ENCODE measurements at places on chromosomes 11 and 22.

DNA sequence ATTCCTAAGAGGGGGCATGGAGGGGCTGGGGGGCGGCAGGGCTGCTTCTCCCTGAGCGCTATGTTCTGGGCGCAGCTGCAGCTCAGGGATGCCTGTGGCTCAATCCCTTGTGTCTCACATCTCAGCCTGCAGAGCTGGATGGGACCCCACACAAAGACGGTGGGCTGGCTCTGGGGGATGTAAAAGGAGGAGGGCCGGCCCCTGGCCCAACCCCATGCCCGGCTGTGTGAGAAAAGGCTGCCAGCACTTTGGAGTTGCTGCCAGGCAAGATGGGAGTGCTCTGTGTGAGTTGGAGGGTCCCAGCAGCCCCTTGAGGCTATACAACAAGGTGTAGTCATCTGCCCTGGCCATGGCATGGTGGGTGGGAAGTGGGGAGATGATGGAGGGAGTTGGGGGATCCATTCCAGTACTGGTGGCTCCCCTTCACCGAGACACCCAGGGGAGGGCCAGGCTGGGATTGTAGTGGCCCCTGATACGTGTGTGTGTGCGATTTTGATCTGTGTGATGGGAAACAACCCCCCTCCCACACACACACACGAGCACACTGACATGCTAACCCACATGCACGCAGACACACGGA, 1.3 kb upstream of the TBX10 start:
- no peak for DNase-seq

DNA sequence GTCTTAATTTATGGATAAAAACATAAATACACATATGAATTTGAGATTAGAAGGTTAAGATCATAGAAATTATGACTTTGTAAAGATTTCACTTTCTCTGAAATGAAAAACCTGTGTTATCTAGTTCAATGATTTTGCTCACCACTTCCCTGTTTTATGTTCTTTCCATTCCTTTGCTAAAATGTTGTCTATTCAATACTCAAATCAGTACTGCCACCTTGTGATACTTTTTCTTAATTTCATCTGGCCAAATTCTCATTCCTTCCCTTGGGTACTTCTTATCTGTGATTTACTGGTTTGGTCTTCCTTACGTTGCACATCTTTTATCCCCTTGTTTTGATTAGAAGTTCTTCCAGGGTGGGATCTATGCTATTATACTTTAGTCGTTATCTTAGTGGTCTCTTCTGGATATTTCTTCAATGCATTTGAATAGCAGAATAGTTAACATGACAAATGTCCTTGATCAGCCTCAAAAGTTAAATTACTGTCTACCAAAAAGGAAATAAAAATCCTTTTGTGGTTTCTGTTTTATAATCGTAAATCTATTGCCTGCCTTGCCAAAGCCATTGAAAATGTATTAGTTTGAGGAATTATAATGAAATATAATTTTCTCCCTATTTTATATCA, 197.0 kb downstream of the PGR start:
- DNase-seq: no peak

- no peak for DNase-seq
Measured at GRCh38 chr11:42552786-42553185, 759.0 kb upstream of the API5 start.

GRCh38 chr11:105111145-105111944, 28.2 kb downstream of the CARD18 start:
- no peak for DNase-seq

- no peak for DNase-seq
Measured at GRCh38 chr22:26134654-26135330, 34.5 kb upstream of the SEZ6L start.

DNA sequence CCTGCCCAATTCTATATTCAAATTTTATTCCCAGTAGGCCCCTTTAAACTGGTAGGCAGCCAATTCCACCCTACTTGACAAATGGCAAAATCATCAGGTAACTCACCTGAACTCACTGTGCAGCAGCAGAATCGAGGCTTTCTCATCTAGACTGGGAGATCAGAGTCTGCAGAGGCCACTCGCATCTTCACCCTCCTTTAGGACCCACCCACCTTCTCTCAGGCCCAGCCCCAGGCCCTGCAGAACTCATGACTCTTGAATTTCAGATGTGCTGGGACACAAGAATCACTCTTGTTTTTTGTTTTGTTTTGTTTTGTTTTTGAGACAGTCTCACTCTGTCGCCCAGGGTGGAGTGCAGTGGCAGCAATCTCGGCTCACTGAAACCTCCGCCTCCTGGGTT, 38.8 kb downstream of the MICAL3 start:
- no peak for DNase-seq

DNA sequence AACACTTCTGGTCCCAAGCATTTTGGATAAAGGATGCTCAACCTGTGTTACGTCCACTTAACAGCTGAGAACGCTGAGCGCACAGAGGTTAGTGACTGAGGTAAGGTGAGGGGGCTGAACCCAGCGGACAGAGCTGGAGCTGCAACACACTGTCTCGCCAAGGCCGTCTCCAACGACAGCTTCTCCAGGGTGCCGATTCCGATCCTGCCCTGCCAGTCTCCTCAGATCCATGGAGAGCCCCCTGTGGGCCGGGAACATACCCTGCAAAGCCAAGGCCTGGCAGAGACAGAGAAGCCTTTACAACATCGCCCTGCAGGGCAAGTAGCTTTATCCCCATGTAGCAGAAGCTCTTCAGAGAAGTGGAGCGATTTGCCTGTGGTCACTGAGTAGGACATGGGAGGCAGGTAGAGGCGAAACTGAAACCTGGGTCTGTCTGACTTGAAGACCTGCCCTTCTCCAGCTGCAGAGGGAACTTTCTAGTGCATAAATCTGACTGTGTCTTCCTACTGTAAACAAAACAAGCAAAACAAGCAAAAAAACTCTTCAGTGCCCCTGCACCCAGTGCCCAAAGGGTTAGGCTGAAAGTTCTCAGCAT, 72.8 kb downstream of the SCUBE1 start:
- no peak for DNase-seq

DNA sequence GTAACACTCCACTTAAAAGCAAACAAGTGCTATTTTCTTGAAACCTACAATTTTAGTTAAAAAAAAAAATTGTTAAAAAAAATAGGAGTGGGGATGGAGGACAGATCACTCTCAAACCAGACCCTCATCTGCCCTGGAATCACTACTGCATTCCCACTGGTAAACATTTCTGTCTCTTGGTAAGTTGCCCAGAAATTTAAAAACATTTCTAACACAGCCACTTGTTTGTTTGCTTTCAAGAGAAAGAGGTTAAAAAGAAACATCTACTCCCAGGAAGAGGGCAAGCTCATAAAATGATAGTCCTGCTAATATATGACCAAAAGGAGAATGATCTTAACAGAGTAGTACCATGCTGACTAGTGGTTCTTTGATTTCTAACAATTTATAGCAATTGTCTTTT, 83.3 kb downstream of the SGSM3 start:
- no peak for DNase-seq

DNA sequence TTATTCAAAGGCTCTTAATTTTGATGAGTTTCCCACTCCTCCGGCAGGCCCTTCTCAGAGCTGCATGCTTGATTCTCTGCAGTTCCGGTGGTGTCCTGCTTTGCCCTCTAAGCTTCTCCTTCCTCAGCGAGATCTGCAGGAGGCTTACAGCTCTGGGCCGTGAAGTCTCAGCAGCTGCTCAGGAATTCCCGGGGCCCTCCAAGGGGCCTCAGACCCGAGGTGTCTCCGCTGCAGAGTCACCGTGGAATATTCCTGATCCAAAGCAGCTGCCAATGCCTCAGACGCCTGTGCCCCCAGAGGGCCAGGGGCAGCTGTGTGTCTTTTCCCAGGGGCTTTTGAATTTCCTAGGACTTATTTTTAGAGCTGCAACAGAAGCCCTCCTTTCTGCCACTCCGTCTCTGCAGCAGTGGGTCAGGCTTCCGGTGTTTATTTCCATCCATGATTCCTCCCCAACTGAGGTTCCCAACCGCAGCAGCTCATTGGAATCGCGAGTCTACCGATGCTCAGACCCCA, 37.2 kb downstream of the RPS6KA4 start:
- no peak for DNase-seq

- no peak for DNase-seq
Measured at GRCh38 chr11:47106798-47107411, 69.8 kb downstream of the ARFGAP2 start.

DNA sequence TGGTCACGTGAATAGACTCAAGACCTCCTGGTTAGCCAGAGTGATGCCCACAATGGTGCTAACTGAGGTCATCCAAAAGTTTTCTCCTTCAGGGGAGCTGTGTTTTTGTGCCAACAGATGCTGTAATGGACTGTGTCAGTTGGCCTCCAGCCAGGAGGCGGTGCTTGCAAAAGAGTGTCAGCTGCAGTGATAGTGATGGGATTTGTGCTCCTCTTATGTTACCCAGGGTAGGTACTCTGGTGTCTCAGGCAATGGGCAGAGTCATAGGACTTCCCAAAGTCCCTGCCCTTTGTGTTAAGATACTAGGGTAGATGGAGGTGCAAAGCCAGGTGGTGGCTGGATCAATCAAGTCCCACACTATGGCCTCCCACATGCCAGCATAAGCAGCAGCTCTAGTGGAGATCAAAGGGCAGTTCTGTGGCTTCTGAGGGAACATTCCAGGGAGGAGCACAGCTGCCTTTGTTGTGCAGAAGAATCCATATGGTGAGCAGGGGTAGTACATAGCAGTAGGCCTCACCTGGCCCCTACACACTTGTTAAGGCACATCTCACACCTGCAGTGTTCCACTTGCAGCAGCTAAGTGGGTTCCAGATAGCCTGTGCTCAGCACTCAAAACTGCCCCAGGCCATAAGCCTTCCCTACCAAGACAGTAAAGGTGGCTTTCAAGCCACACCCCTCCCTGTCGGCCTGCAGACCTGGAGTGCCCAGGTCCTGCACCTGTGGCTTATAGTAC, 9.4 kb upstream of the FANCF start:
- DNase-seq: peak; percentile 51

GRCh38 chr11:75349521-75350116, 1.8 kb downstream of the ARRB1 start:
- DNase-seq: no peak

DNA sequence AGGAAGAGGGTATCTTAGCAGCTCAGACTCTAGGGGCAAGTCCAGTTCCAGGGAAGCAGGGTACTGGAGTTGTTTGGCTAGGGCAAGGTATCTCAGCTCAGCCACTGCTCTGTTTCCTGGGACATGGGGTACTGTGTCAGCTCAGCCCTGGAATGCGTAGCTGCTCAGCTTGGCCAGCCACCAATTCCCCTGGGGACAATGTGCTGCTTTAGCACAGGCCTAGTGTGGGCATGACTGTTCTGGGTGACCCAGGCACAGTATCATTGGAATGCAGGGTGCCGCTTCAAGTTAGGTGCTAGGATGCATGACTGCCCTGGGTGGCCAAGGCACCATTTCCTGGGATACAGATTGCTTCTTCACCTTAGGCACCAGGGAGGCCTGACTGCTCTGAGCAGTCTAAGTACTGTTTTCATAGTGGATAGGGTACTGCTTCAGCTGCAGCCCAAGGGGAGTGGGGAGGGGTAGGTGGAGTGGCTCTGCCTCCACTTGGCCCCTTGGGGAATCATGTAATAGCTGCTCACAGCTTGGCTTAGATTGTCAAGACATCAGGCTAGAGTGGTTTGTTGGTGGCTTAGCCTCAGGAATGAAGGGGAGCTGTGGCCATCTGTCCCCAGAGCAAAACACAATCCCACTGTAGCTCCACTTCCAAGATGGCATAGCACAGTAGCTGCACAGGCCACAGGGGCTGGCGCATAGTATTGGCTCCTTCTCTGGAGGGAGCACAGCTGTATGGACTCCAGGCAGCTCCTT, 36.0 kb downstream of the MADD start:
- no peak for DNase-seq

- no peak for DNase-seq
Measured at GRCh38 chr11:36110668-36111410, 167.0 kb downstream of the LDLRAD3 start.

GRCh38 chr11:70582886-70583641, 184.7 kb downstream of the CTTN start:
- DNase-seq: no peak

DNA sequence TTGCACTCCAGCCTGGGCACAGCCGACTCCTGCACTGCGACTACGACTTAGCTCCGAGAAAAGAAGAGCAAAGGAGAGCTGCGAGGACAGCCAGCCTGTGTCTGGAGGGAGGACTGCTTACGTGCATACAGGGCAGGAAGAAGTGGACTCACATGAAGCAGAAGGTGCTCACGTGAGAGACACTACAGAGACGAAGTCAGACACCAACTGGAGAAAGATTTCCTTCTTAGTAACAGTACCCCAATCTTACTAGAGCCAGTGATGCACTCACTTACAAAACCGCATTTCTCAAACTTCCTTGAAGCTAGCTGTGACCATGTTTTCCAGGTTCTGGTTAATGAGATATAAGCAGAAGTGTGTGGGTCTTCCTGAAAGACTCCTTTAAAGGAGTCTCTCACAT, 67.7 kb downstream of the MICAL3 start:
- no peak for DNase-seq

DNA sequence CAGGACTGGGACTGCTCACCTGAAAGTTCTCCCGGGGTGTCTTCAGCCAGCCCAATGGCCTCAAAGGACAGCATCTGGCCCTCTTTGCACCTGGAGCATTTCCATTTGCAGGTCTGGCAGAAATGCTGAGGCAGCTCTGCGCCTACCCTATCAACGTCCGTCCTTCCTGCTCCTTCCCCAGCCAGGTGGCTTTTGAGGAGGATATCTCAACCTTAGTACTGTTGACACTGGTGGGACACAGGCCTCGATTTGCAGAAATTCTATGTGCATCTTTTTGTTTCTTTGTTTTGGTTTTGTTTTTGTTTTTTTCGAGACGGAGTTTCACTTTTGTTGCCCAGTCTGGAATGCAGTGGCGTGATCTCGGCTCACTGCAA, 5.0 kb downstream of the MOGAT2 start:
- no peak for DNase-seq

DNA sequence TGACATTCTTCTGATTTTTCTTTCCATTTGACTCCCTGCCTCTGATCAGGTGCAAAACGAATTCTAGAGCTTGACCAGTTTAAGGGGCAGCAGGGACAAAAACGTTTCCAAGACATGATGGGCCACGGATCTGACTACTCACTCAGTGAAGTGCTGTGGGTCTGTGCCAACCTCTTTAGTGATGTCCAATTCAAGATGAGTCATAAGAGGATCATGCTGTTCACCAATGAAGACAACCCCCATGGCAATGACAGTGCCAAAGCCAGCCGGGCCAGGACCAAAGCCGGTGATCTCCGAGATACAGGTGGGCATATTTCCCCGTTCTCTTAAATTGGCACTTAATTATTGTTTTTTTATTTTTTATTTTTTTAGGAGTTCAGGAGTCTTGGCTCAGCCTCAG, 15.4 kb downstream of the XRCC6 start:
- DNase-seq: no peak

GRCh38 chr11:74171997-74172396, 908 bp downstream of the PPME1 start:
- DNase-seq: no peak

DNA sequence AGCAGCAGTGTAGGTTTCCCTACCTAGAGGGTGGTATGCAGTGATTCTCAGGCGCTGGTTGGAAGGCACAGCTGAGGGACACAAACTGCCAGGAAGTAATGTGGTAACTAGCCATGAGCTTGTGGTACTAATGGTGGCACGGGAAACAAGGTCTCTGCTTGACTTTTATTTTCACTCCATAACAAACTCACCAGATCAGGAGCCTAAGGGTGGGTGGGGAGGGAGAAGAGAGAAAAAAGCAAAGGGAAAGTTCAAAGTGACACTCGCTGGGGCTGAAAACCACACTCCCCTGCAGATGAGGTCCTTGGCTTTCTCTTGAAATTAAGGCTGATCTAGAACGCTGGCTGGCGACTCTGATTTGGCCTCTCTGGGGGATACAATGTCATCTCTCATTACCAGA, 22.0 kb downstream of the TRAF6 start:
- DNase-seq: no peak
